GM23248 (cell line): ENCODE measurements at places on chromosomes 2 and 18. TPM values are rescaled to one million over a fixed set of nuclear protein-coding genes. Genes with fewer than 3 reads are reported as not detected.

AMMECR1L gene
- 19.0 and 20.9 TPM in 2 replicates for total RNA-seq

CHAC2 gene
- 4.3 and 4.6 TPM in 2 replicates for total RNA-seq

RAB6C gene
- not detected in 2 replicates for total RNA-seq

PLCD4 gene
- 0.51 and 1.3 TPM in 2 replicates for total RNA-seq

RESP18 gene
- total RNA-seq = not detected in 2 replicates

SERPINB10 gene
- not detected in 2 replicates for total RNA-seq
